ENCODE measurements at places on chromosomes 16 and 17. TPM values are rescaled to one million over a fixed set of nuclear protein-coding genes. Genes with fewer than 3 reads are reported as not detected.

Gene SDR42E2
- total RNA-seq = not detected

Gene HSD11B2
- total RNA-seq = 0.36 TPM

Gene MT1M
- not detected for total RNA-seq

Gene VMO1
- total RNA-seq = 0.27 TPM

Gene OSBPL7
- 34.3 TPM for total RNA-seq

Gene CHD9NB
- total RNA-seq = 0.68 TPM

Gene ACE
- 1.6 TPM for total RNA-seq

Gene FA2H
- total RNA-seq = 0.75 TPM

Gene TRIM65
- total RNA-seq = 38.3 TPM

Gene SLC6A4
- not detected for total RNA-seq

Gene TMEM238L
- total RNA-seq = not detected

Gene VPS25
- total RNA-seq = 68.9 TPM

Gene CNTD1
- total RNA-seq = not detected

Gene SLC5A11
- 0.41 TPM for total RNA-seq

Gene CIBAR2
- total RNA-seq = not detected

Gene SMIM5
- total RNA-seq = 0.52 TPM

Gene SUPT6H
- 84.3 TPM for total RNA-seq

Gene EPN3
- not detected for total RNA-seq

Gene CD19
- total RNA-seq = not detected

Gene ZNF286A
- 22.3 TPM for total RNA-seq

Gene ABCA9
- total RNA-seq = 0.27 TPM

Gene TBC1D3I
- 0.84 TPM for total RNA-seq

Gene VWA3A
- not detected for total RNA-seq
